ENCODE measurements at places on chromosomes 3 and 15. TPM values are rescaled to one million over a fixed set of nuclear protein-coding genes. Genes with fewer than 3 reads are reported as not detected.

Gene SCAANT1
- not detected for total RNA-seq

Gene C3orf62
- 4.7 TPM for total RNA-seq

Gene SAMMSON
- total RNA-seq, result 0.98 TPM

Gene FURIN
- 75.9 TPM for total RNA-seq

Gene CD200R1
- total RNA-seq, result 2.2 TPM

Gene ABTB1
- total RNA-seq, result 29.2 TPM

Gene COL7A1
- 13.1 TPM for total RNA-seq

Gene FBN1
- total RNA-seq, result 30.8 TPM

Gene LSMEM2
- total RNA-seq, result 0.22 TPM

Gene MYLK
- 164 TPM for total RNA-seq

Gene FSD2
- total RNA-seq, result not detected

Gene CACNA2D3
- 11.2 TPM for total RNA-seq

Gene CLDN18
- total RNA-seq, result not detected

Gene STRA6
- 2.0 TPM for total RNA-seq

Gene DPPA2
- total RNA-seq, result 0.19 TPM

Gene GALNT15
- 39.9 TPM for total RNA-seq

Gene CFAP91
- 14.1 TPM for total RNA-seq

Gene IL5RA
- 1.1 TPM for total RNA-seq

Gene RPUSD3
- total RNA-seq, result 29.1 TPM

Gene AQR
- total RNA-seq, result 30.9 TPM

Gene ROPN1
- 0.54 TPM for total RNA-seq

Gene FEZF2
- not detected for total RNA-seq

Gene RHOV
- total RNA-seq, result 3.0 TPM

Gene ARNT2
- total RNA-seq, result 38.2 TPM

Gene EPHB3
- total RNA-seq, result 1.4 TPM

Gene SLC35G2
- 5.4 TPM for total RNA-seq

Gene EAF1
- 16.1 TPM for total RNA-seq

Gene ALDH1L1
- total RNA-seq, result 60.0 TPM

Gene PLSCR4
- 33.0 TPM for total RNA-seq

Gene KLHL6
- total RNA-seq, result 9.8 TPM

Gene NSUN3
- 16.3 TPM for total RNA-seq

Gene CCR4
- total RNA-seq, result 2.3 TPM

Gene ASB14
- total RNA-seq, result not detected

Gene SLC28A2
- not detected for total RNA-seq

Measured in kidney (tissue), 22 donors.